ENCODE measurements at places on chromosomes 3 and 15.

DNA sequence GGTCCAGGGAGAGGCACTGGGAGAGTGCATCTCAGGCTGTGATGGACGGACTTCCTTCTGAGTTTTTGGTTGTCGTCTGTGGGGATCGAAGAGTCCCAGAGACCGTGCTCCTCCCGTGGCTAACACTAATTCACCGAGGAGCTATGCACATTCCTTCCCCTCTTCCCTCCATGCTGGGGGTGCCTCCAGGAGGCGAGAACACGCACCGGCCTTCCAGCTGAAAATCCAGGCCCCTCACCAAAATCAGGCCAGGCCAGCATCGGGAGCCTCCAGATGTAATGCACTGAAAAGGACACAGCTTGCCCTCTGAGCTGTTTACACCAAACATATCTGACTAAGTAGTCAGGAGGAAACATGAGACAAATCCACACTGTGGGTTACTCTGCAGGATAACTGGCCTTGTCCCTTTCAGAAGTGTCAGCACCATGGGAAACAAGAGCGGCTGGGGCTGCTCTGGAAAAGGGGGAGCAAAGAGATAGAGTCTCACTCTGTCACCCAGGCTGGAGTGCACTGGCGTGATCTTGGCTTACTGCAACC is 5.5 kb downstream of the RNU5B-1 start:
- DNase-seq = no peak

DNA sequence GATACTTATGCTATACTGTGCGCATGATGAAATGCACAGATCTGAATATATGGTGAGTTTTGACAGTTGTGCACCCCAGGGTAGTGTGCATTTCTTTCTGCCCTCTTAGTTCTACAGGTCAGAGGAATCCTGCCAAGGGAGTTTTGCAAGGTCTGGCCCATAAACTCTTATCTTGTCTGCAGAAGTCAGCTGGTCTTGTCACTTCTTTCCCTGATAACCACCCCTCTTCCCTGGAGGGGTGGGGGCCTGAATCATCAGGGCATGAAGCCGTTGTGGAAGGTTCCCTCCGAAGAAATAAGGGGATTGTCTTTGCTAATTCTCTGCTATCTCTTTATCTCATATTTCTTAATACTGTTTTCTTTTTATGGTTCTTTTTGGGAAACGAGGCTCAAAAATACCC is 30.4 kb downstream of the TRIM71 start:
- no peak for DNase-seq

DNA sequence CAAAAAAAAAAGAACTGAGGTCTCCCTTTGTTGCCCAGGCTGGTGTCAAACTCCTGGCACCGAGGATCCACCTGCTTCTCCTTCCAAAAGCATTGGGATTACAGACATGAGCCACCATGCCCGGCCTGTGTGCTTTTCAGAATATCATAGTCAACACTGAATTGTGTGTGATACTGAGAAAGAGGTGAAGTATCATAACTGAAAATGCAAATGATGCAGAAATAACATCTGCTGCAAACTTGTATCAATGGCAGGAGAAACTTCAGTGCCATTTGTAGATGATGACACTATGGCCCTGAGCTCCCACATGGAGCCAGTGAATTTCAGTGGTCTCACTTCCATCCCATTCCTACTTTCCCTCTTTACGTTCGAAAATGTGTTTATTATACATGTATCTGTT is 21.9 kb downstream of the IL12A start:
- DNase-seq = no peak

GRCh38 chr3:152714507-152714906 is 120.4 kb upstream of the P2RY1 start:
- no peak for DNase-seq

GRCh38 chr15:27573805-27574485 is 525.2 kb downstream of the OCA2 start:
- DNase-seq = no peak

GRCh38 chr3:137764001-137764433 is at the start of gene SOX14:
Gene SOX14 (plus strand): TSS chr3:137764315. CDS start chr3:137764785, 470 bp downstream.
- DNase-seq = no peak

DNA sequence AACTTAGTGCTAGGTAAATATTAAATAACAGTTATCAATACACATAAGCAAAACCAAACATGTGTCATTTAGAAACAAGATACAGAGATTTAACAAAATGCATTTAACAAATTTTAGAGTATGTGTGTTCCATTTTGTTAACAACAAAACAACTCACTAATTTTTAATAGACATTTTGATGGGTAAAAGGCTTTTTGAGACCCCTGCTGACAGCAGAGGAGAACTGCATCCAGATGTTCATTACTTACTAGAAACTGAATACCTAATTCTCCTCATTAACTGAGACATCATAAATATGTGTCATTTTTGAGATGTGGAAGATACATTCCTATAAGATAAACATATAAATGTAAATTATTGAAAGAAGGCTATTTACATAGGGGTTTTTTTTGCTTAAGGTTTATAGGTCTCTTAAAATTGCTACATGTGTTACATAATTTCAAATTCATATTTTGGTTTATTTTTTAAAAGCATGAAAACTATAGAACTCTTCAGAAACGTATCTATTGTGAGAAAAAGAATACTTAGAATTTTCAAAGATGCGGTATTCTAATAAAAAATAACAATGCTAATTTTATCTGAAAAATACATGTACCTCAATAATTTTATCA is 1009.8 kb downstream of the TUSC7 start:
- DNase-seq = no peak

DNA sequence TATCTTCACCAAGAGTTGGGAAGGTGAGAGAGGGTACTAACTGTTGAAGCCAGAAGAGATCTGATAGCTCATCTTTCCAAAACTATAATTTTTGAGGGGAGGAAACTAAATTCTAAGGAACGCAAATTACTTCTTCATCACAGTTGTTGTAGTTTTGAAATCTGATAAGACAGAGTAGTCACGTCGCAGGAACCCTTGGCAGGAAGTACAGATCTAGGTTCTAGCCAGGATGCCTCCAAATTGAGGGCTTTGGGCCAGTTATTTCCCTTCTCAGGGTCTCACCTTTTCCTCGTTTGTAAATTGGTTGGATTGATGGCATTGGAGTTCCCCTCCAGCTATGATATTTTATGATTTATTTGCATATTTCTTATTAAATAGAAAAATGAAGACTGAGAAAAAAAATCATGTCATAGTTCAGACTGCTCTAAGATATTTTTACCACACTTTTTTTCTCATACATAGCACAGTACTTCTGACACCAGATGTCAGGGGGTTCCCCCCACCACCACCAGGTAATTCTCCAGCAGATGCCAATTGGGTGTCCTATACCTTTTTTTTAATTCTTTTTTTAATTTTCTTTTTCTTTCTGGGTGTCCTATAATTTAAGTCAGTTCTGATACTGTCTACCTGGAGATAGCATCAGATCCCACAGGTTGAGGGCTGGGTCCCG is 32.3 kb upstream of the APH1B start:
- DNase-seq = peak; percentile 50

DNA sequence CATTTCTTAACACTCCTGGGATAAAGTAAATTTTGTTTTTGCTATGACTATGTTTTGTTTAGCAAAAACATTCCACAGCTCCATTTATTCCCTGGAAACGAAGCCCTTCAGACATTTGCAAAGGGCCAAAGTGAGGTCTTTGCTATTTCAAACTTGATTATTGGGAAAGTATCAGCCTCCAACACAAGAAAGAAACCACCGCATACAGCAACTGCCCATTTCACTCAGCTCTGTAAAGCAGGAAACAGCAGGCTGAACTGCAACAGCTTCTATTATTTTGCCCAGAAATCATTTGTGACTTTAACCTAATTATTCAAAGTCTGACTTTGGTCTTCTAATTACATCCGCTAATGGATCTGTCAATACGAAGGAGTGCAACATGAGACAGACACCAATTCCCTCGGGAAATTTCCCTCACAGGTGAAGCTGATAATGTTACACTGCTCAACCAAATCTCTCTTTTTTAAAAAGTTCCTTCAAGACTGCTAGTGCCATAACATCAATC is 72.1 kb downstream of the RFTN1 start:
- no peak for DNase-seq

GRCh38 chr15:63212050-63213004 is 22.9 kb downstream of the RAB8B start:
- no peak for DNase-seq

- no peak for DNase-seq
Measured at GRCh38 chr15:58864602-58865424, 68.7 kb downstream of the SLTM start.

DNA sequence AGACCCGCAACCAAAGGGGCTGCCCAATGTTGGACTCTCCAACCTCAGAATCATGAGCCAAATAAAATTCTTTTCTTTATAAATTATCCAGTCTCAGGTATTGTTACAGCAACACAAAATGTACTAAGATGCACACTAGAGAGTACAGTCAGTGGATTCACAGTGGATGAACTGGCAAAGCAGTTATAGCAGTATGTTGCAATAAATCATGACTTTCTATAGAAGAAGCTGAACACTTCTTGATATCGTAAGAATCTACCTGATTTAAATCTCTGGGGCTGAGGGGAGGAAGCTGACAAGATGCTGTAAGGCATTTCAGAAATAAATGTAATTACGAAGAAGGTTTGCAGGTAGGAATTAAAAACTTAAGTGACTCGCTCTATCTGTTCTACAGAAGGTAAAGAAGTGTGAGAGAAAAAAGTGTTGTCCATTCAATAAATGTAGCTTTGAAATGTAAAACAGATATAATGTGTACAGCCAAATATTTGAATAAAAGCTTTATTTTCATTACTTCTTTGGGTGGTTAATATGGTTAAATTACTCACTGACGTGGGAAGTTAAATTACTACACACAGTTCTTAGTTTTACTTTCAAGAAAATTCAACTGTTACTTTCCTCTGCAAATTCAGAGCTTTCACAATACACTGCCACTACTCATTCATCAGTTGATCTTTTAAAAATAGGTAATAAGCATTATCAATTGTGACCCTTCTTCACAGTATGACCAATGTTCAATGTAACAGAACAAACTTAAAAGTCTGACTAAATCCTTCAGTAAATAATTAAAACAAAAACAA is 439.1 kb downstream of the SHQ1 start:
- DNase-seq = no peak

- no peak for DNase-seq
Measured at GRCh38 chr3:13567684-13568514, 19.0 kb downstream of the FBLN2 start.

DNA sequence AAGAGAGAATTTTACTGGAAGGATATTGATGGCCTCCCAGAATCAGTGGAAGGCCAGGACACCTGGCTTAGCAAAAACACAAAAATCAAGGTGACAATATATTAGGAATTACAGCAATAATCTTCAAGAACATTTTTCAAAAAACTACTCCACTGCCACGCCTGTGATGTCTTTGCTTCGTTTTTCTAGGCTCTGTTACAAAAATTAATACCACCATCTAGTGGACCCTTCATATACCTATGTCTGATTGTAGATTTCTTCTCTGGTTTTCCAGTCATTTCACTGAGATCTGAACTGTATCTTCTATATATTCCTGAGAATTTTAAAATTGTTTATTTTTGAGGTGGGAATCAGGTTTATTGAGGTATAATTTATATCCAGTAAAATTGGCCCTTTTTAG is 5.6 kb upstream of the SLC33A1 start:
- DNase-seq = no peak

DNA sequence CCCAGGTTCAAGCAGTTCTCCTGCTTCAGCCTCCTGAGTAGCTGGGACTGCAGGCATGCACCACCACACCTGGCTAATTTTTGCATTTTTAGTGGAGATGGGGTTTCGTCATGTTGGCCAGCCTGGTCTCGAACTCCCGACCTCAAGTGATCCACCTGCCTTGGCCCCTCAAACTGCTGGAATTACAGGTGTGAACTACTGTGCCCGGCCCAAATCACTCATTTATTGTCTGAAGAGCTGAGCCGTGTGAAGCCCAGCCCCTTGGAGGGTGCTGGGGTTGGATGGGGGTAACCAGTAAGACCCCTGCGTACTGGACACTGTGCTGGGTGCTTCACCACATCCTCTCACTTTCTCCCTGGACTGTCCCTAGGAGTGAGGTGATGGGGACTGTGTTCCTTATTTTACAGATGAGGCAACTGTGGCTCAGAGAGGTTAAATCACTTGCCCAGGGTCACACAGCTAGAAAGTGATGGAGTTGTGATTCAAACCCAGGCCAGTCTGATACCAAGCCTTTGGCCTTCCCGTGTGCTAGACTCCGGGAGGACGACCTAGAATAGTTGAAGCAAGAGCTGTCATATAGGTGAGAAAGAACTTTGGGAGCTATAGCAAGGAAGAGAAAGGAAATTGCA is 41.7 kb upstream of the IREB2 start:
- no peak for DNase-seq

DNA sequence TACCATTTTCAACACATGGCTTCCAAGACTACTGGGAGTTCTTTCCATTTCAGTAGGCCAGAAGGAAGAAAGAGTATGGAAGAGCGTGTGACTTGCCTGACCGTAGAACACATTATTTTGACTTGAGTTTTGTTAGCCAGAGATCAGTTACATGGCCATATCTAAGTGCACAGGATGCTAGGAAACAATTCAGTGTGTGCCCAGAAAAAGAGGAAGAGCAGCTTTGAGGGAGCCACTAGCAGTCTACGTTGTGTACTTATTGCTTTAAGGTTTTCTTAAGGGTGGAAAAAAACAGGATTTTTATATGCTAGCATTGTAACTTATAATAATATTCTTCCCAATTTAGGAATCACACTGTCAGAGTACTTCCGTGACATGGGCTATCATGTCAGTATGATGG is 44.1 kb upstream of the GRAMD1C start:
- no peak for DNase-seq

DNA sequence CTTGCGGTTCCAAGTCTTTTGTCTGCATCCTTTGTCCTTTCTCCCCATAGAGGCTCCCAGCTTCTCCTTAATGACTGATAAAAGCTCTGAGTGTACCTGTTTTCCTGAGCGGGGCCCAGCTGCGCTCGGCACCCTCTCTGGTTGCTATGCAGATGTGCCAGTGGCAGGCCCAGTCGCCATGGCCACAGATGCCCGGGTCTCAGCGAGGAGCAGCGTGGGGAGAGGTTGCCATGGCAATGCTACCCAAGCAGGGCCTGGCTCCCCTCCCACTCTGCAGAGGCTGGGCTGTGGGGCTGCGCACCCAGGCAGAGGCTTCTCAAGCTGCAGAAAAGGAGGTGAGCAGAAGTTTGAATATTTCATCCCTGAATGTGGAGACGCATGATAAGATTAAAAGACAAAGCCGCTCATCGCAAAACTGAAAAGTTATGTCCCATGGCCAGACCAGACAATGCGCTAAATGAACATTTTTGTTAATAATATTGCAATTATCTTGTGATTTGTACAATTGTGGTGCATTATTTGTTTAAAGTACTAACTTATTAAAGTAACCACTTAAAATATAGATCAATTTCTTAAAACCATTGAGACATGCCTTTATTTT is 66.1 kb downstream of the TPRA1 start:
- no peak for DNase-seq

- no peak for DNase-seq
Measured at GRCh38 chr3:192207239-192207638, 520.1 kb downstream of the FGF12 start.

DNA sequence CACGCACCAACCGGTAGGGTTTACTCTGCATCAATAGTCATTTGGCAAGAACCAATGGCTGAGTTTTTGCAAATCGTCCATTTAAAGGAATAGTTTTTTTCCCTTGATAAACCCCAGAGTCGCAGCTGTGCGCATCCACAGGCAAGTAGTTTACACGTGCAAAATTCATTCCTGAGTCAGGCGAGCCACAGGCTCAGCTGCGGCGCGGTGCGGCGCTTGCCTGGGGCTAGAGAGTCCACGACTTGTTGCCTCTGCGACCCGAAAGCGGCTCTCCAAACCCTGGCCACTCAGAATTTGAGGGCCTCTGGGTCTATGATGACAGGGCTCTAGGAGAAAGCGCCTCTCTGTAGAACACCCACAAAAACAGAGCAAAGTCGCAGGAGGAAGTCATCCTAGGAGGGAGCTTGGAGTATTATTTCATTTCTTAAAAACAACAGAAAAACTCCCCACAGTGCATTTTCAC is 36.7 kb downstream of the ZIC4 start:
- no peak for DNase-seq
